Upper lobe of left lung (tissue), 6 donors: ENCODE measurements at places on chromosomes 4 and X.

- DNase-seq = no peak
Observed at GRCh38 chr4:38359113-38359512, 304.9 kb upstream of the KLF3 start.

DNA sequence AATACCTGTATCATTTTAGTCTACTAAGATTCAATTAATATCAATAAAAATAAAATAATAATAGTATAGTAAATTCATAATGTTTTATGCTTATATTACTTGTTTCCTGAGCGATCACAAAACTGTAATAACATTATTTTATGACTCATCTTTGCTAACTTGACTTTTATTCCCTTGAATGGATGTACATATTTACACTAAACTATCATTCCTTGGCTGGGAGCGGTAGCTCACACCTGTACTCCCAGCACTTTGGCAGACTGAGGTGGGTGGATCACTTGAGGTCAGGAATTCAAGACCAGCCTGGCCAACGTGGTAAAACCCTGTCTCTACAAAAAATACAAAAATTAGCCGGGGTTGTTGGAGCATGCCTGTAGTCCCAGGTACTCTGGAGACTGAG is 104.0 kb upstream of the SLC34A2 start:
- no peak for DNase-seq

DNA sequence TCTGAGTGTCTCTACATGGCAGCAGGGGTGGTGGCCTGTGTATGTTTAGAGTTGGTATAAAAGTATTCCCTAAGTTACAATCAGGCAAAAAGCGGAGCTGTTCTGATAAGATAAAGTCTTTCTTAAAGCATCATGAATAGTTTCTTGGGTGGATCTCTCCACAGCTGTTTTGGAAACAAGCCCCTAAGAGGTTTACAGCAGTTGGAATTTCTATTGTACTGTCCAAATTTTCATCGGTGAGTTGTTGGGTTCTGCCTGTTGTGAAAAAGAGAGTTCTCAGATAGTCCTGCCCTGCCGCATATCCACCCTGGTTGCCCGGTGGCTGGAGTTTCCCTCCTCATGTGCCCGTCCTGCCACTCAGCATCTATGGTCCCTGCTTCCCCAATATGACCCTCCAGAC is 50.1 kb downstream of the C4orf51 start:
- no peak for DNase-seq

DNA sequence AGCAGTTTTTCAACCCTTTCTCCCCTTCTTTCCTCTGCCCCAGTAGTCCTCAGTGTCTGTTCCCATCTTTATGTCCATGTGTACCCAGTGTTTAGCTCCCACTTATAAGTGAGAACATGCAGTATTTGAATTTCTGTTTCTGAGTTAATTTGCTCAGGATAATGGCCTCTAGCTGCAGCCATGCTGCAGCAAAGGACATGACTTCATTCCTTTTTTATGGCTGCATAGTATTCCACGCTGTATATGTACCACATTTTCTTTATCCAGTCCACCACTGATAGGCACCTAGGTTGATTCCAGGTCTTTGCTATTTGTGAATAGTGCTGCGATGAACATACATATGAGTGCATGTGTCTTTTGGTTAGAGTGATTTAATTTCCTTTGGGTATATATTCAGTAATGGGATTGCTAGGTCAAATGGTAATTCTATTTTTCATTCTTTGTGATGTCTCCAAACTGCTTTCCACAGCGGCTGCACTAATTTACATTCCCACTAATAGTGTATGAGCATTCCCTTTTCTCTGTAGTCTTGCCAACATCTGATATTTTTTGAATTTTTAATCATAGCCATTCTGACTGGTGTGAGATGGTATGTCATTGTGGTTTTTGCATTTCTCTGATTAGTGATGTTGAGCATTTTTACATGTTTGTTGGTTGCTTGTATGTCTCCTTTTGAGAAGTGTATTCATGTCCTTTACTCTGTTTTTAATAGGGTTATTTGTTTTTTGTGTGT is 54.6 kb upstream of the ANK2 start:
- no peak for DNase-seq

- no peak for DNase-seq
Observed at GRCh38 chr4:60926624-60927023, 273.5 kb upstream of the ADGRL3 start.

- DNase-seq = no peak
Observed at GRCh38 chrX:152798945-152799344, 29.5 kb upstream of the MAGEA6 start.

GRCh38 chr4:22191565-22191964 is 243.0 kb upstream of the KCNIP4 start:
- no peak for DNase-seq

DNA sequence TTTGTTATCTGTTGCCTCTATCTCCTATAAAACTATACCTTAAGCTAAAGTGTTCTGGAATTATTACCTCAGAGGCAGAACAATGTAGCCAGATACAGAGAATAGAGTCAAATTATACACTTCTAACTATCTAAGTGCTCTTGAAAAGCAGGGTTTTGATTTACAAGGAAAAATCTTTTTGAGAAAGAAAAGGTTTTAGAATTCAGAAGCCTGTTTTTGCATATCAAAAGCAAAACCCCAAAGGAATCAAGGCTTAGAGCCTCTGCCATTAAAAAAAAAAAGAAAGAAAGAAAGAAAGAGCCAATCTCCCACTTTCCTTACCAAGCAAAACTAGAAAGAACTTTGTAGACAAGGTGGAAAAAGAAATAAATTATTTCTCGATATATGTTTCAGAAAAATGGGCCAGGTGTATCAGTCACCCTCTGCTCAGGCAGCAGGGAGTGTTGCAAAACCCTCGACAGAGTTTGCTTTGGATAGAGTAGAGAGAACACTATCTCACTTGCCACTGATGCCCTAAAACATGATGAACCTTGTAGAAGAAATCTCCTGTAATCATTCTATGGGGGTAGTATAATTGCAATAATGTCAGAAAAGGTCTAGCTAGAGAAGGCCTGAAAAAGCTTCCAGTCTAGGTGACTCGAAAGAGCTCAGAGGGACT is 318.3 kb downstream of the PCDH10 start:
- no peak for DNase-seq

DNA sequence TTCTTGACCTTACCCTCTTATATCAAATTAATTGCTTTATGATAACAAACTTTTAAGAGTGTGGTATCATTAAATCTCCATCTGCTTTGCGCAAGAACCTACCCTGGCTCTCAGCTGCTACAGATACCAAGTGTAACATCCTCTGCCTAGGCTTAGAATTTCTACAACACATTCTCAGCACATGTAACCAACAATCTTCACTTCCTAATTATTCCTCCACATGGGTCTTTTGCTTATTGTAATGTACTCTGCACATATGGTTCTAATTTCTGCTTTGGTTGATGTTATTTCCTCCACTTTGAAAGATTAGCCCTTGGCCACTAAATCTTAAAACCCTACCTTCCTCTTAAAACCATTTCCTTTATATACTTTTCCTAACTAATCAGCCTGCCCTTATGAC is 242.4 kb downstream of the ARHGAP24 start:
- DNase-seq = no peak

DNA sequence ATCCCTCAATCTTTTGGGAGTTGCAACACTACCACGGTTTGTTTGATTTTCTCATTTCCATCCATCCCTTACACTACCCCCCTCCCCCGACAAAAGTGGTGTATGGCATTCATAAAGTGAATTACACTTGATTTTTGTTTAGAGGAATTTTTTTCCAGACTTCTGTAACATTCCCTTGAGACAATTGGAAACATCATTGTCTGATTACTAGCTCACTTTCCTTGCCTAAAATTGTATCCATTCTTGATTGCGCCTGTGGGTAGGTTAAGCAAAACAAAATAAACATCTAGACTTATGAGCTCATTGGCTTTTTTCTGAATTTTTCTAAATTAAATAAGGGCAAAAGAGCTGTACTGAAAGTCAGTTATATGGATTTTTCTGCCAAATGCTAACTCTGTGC is 3.5 kb downstream of the GPC3 start:
- no peak for DNase-seq

DNA sequence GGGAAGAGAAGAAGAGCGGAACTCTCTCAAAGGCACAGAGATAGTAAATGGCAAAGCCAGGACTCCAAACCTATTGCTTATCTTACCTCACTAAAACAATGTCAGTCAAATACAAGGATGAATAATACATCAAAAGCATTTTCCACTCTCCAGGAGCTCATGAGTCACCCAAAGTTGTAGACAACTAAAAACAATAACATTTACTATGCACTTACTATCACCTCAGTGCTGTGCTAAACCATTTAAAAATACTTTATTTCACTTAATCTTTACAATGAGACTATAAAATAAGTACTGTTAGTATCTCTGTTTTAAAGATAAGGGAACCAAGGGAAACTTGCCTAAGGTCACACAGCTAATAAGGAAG is 163.2 kb upstream of the SPANXC start:
- no peak for DNase-seq

GRCh38 chr4:20394512-20394911 is 142.8 kb downstream of the SLIT2 start:
- DNase-seq = no peak

- DNase-seq = no peak
Observed at GRCh38 chr4:99574530-99575324, at the start of gene MTTP. Gene MTTP (plus strand): TSS chr4:99574824. CDS start chr4:99574910, 86 bp downstream.

GRCh38 chrX:8245411-8245810 is 74.3 kb upstream of the VCX2 start:
- no peak for DNase-seq

DNA sequence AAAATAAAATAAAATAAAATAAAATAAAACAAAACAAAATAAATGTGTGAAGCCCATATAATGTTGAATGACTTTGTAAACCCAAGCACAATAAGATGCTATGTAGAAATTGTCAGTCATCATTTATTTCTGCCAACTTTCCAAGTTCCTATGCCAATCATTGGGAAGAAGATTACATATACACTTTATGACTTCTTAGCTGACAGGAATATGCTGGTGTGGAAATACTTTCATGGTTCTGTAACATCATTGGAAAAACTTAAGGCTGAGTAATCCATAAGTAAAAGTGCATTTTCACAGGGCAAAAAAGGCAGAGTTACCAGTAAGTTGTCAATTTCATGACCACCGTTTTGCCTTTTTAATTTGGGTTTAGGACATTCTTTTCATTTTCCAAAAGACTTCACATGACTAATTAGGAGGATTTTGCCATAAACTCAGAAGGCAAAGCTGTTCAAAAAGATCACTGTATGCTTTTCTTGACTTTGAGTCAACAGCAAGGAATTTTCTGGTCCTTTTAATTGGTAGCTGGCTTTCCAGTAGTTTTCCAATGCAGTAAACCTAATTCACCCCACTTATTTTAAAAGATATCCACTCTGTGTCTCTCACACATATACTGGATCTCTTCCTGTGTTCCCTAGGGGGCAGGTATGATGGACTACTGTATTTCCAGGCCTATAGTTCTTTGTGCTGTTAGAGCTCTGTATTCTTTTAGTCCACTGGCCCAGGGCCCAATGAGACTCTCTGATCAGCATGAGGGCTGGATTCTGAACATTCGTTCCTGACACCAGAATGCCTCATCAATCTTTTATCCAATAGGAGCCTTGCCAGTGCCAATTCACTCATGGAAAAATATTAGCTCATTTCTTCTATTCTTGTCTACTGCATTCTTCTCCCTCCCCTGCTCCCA is 26.2 kb upstream of the SCRG1 start:
- DNase-seq = no peak

DNA sequence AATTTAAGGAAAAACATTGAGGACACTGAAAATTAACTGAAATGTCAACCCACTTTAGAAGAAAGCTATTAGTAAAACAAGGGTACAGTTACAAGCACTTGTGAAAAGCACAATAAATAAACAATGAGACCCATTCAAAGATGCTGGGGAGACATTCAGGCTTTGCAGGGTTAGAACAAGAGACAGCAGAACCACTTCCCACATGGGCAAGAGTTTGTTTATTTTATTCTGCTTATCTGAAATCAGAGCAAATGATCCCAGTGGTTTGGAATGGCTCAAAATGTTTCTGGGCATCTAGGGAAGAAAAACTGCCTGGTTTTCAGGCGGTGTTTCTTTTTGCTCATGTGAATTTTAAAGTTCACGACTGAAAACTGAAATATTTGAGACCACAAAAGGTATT is 42.4 kb downstream of the PPP3CA start:
- no peak for DNase-seq

DNA sequence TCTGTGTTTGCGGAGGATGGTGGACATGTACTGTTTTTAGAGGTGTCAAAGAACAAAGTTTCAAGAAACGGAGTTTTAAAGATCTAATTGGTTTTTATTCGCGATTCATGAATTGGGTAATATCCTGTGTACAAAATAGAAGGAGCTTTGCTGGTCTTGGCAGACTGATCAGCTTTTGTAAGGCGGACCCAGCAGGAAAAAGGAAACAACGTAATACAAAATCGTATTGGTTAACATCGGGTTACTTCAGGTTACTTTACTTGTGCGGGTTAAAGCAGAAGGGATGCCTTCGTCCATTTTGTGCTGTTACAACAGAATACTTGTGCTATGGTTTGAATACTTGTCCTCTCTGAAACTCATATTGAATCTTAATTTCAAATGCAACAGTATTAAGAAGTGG is 11.4 kb upstream of the NYX start:
- DNase-seq = no peak

- DNase-seq = no peak
Observed at GRCh38 chr4:78756137-78756536, 20.0 kb upstream of the BMP2K start.

DNA sequence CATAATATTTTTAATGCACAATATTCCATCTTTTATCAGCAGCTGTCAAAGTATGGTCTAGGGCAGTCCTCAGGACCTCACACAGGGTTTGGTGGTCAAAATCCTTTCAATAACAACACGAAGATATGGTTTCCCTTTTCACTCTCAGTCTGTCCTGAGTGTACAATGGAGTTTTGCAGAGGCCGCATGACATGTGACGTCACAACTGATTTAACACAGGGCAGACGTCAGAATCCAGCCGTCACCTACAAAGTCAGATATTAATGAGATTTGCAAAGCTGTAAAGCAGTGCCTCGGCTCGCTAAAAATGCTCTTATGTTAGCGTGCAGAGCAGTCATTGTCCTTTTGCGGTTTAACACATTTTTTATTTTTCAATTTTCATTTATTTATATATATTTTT is 12.5 kb downstream of the ABLIM2 start:
- no peak for DNase-seq

DNA sequence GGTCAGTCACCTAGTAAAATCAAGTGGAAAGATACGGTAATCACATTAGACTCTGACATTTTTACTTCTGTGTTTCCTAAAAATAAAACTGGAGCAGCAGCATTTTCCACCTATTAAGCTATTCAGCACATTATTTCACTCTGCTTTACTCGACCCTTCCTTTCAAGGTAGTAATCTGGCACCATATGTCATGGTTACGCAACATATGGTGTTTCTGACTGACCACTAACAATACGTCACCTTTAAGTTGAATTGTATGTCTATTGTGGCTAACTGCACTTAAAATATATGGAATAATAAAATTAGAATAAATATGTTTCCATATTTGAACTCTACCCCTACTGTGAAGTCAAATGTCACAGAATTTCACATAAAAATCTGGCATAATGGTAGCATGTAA is 168.8 kb downstream of the CDS1 start:
- no peak for DNase-seq

GRCh38 chrX:10579112-10580011 is 41.0 kb downstream of the MID1 start:
- DNase-seq = no peak
